ENCODE measurements at places on chromosomes 5 and 9.

DNA sequence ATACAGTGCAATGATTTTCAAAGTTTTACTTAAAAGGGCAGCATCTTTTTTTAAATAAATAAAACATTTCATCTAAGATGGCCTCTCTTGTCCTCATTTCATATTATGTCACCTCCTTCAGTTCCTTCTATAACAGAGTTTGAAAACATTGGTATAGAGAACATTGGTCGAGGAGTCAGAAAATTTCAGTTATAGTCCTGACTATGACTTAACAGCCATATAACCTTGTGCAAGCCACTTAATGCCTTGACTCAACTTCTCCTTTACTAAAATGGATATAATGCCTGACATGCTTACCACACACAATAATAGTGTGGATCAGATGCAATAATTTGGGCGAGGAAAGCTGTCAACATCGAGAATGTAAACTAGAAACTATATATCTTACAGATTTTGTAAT, 22.6 kb downstream of the SSBP2 start:
- no peak for DNase-seq

GRCh38 chr9:127030814-127031740, 91.4 kb downstream of the ANGPTL2 start:
- no peak for DNase-seq

- no peak for DNase-seq
These were observed 26.2 kb downstream of the TERT start for GRCh38 chr5:1268666-1269065.

- DNase-seq, result no peak
These were observed 21.9 kb upstream of the MED10 start for GRCh38 chr5:6399980-6400910.

DNA sequence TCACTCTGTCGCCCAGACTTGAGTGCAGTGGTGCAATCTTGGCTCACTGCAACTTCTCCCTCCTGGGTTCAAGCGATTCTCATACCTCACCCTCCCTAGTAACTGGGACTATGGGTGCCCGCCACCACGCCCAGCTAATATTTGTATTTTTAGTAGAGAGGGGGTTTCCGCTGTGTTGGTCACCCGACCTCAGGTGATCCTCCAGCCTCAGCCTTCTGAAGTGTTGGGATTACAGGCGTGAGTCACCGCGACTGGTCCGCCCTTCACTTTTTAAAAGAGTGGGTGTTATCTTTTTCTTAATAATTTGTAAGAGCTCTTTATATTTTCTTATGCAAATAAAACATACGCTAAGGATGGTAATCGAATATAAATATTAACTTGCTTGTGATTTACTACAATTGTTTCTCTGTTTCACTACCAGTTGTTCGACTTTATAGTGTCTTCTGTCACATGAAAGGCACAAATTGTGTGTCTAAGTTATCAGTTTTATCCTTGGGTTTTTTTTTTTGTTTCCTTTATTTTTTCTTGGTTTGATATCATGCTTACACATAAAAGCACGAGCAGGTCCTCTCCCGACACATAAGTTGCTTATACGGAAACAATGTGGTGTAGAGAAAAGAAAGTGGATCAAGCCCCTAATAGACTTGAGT, 1.9 kb upstream of the GPBP1 start:
- peak; percentile 34 for DNase-seq

- peak; percentile 57 for DNase-seq
These were observed 64.6 kb downstream of the SH3TC2 start for GRCh38 chr5:148998174-148998797.

All from RPMI8226 (cell line).